ENCODE measurements at places on chromosomes 1 and 21.

DNA sequence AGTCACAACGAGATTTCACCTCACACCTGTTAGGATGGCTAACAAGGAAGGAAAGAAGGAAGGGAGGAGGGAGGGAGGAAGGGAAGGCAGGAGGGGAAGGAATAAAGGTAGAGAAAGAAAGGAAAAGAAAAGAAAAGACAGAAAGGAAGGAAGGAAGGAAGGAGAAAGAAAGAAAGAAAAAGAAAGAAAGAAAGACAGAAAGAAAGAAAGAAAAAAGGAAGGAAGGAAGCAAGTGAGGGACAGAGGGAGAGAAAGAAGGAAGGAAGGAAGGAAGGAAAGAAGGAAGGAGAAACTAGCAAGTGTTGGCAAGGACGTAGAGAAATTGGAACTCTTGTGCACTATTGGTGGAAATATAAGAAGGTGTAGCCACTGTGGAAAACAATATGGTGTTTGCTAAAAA, 52.2 kb downstream of the CCDC185 start:
- DNase-seq = no peak

DNA sequence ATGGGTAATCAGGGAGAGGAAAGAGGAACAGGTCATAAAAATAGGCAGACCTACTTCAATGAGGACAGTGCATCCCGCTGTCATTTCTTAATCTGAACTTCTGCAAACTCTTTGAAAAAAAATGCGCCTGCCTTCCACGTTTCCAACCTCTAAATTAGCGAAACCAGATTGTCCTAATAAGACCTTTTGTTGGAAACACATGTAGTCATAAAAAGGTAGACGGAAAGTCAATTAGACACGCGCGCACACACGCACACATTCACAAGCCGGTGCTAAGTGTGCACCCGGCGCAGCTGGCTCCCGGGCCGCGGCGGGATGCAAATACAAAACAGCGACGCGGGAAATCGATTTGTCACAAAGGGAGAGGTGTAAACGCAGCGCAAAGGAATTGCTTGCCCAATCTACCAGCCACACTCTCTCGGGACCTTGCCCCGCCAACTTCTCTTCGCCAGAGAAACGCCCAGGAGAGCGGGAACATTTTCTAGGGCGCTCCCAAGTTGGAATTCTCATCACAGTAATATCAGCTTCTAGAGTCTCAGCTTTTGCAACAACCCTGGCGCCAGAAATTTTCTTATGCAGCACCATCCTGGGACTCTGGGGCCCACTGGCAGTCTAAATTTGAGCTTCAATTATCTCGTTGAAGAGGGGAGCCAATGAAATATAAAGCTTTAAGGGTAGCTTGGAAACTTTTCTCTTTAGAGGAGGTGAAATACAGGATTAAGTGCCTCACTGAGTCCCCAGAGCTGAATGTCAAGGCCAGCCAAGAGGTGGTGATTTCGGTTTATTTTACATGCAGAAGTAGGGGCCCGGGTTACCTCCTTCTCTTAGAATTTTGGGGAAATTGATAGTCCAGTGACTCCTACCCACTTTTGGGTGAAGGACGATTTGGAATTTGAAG, 4.5 kb downstream of the PRRX1 start:
- no peak for DNase-seq

DNA sequence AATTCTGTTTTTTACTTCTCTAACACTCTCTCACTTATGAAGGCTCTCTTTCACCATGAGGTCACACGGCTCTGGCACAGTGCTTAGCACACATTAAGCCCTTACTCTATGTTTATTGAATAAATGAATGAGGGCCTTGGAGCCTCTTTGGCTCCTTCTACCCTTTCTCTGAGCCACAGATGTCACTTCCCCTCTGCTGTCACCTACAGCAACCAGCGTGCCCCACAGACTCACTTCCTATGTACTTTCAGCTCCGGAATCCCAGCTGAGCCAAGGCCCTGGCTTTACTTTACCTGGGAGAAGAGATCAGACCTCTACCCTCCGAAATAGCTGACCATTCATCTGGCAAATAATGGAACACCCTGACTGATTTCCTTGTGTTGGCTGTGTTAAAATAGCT, 53.7 kb upstream of the HMCN1 start:
- no peak for DNase-seq

DNA sequence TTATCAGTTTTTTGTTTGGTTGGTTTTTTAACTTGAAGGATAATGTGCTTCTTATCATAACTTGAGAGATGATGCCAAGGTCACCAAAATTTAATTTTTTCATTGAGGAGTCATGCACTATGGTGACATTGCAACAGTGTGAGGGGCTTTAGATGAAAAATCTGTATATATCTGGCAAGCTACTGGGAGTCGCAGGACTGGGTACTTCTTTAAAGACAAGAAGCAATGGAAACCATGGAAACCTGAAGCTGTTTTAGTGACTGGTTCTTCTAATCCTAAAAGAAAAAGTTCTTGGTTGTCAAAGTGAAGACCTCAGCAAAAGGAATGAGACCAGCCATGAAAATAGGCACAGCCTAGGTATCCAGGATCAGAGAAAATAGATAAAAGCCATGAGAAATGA, 31.1 kb downstream of the ZC3H11B start:
- DNase-seq = no peak

GRCh38 chr1:221916176-221916575, 174.3 kb upstream of the DUSP10 start:
- DNase-seq = no peak

- no peak for DNase-seq
These were observed 871 bp upstream of the ETS2 start for GRCh38 chr21:38804789-38805327.

DNA sequence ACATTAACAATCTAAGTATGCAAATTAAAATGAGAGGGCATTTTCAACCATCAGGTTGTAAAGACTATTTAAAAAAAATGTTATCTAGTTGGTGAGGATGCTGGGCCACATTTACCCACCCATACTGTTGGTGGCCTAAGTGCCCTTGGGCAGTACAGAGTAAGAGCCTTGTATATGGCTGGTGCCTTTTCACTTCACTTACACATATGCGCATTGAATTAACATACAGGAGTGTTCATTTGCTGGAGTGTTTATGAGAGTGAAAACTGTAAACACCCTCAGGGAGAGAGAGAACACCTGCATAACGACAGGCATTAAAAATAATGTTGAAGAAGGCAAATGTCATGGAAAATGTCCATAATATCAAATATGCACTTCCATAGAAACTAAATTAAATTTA, 427.1 kb downstream of the PCP4 start:
- DNase-seq = no peak

GRCh38 chr1:247111700-247112478, 7.7 kb upstream of the ZNF669 start:
- DNase-seq = no peak

DNA sequence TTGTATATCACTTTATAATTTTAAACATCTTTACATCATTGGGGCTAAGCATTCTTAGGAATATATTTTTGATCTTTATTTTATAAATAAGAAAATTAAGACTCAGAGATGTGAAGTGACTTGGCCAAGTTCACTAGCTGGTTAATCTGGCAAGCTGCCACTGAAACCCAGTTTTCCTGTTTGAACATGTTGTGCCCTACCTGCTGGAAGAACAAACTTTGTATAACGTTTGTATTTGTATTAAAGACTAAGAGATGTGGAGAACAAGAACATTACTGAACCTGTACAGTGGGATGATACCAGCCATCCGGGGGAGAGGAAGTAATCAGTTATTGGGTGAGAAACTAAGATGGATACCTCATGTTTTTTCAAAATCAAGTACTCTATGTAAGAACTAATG, 77.2 kb upstream of the SIPA1L2 start:
- DNase-seq = no peak

DNA sequence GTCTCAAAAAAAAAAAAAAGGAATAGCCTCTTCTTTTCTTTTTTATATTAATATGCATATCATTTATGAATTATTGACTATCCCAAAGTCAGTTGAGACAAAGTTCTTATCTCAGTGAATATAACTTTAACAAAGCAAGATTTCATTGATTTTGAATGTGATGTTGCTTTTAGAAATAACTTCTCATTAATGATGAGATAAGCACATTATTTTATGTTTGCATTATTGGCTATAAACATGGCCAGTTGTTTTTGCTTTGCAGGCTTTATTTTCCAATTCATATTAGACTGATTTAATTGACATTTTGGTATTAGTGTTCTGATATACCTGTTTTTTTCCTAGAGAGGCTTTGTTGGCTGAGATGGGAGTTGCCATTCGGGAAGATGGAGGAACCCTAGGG, 81.3 kb downstream of the KIF1B start:
- no peak for DNase-seq

DNA sequence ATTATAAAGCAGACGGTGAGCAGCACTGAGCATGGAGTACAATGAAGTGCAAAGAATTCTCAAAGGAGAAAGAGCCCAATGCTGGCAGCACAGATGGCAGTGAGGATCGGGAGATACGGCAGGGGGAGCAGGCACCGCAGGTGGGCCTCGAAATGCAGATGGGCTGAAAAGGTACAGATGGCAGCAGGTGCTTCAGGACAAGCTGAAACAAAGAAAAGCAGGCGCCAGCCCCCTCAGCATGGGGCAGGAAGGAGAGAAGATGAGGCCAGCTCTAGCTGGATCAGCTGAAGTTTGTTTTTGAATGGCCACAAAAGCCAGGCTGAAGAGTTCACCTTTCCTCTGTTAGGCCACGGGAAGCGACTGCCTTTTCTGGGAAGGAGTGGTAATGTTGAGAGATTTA, 7.7 kb downstream of the CFAP298 start:
- no peak for DNase-seq

DNA sequence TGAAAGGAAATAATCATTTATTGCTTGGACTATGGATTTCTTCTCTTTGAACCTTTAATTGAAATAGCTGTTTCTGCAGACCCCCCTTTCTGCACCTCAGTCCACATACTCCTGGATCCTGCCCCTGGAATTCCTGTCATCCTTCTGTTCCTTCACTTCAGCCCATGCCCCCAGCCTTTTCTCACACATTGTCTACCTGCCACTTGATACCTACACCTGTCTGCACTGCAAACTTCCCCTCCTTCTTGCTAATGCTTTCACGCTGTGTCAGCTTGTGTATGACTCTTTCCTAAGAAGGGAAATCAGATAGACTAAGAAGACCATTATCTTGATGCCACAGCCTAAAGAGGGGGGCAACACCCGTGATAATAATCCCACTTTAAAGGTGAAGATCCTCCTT, 80.3 kb upstream of the EXO1 start:
- no peak for DNase-seq

GRCh38 chr1:156359973-156360372, 9.0 kb upstream of the RHBG start:
- DNase-seq = no peak

- DNase-seq = no peak
These were observed 1.6 kb upstream of the ANKRD65 start for GRCh38 chr1:1422465-1423244.

GRCh38 chr1:50503515-50503914, 80.3 kb upstream of the DMRTA2 start:
- no peak for DNase-seq

GRCh38 chr1:99557546-99558202, 88.2 kb upstream of the PALMD start:
- DNase-seq = peak; percentile 57

GRCh38 chr1:76038287-76039004, 36.1 kb upstream of the ST6GALNAC3 start:
- peak; percentile 31 for DNase-seq

GRCh38 chr21:33940881-33941245, 25.3 kb upstream of the ATP5PO start:
- DNase-seq = no peak

- DNase-seq = no peak
These were observed 57.5 kb upstream of the KIAA0040 start for GRCh38 chr1:175250027-175250426.

DNA sequence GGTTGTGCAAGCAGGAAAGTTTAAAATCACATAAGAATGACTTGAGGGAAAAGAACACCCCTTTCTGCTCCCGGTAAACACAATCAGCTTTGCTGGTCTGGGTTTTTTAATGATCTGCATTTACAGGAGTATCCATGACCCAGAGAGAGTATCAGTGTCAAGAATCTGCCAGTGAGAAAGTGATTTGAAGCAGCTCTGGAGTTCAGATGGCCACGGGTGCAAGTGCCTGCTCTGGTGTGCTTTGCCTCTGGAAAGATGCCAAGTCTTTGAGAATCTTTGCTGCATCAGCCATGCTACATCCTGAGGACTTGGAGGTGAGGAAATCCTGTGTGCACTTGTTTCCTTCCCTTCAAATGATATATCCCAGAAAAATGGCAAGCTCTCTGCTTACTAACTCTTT, 18.6 kb upstream of the MYSM1 start:
- DNase-seq = no peak

DNA sequence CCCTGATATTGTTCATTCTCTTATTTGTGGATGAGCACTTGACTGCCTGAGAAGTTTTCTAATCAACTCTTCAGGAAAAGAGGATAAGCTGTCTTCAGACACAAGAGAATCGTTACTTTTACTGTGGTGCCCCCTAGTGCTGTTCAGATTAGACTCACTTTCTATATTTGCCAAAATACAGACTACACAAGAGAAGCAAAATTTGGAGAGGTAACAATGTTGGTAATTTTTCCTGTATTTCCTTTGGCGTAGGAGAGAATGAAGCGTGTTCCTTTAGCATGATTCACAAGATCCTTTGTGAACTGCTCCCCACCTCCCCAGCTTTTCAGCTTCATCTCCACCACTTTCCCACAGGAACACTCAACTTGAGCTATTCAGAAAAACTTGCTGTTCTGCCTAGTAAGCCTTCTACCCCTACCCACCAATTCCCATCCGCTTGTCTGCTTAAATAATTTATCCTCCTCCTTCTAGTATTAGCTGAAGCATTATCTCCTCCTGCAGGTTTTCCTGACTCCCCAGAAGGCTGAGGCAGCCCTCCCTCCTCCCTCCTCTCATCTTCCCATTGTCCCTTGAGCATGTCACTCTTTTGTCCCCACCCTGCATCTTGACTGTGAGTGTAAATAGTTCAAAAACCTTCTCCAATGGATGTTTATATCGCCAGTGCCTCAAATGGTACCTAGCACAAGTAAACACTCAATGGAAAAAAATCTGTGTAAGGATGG, 4.5 kb downstream of the TNFSF4 start:
- DNase-seq = peak; percentile 68

DNA sequence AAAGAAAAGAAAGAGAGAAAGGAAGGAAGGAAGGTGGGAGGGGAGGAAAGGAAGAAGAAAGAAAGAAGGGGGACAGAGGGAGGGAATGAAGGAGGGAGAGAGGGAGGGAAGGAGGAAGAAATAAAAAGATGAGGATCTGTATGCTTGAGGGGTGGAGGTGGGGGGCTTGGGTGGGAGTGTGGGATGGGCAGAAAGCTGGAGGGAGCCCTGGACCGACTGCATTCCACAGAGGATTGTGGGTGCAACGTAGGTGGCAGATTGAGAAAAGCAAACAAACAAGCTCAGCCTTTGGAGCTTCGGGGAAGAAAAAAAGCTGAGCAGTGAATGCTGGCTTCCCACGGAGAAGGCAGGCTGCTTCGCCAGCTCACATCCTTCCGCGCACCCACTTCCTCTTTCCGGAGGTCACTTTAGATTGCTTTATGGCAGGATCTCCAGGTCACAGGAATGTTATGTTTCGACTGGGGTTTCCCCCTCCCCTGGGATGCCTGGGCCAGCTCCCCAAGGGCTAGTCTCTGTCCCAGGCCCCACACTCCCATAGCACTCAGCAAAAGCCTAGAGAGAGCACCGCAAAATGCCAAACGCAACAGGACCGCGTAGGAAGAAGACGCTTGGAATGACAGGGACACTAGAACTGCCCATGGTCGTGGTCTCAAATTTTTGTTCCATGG, 20.7 kb upstream of the LGALS8 start:
- no peak for DNase-seq
